NCI-H345 (cell line): ENCODE measurements at places on chromosomes 11 and 22.

DNA sequence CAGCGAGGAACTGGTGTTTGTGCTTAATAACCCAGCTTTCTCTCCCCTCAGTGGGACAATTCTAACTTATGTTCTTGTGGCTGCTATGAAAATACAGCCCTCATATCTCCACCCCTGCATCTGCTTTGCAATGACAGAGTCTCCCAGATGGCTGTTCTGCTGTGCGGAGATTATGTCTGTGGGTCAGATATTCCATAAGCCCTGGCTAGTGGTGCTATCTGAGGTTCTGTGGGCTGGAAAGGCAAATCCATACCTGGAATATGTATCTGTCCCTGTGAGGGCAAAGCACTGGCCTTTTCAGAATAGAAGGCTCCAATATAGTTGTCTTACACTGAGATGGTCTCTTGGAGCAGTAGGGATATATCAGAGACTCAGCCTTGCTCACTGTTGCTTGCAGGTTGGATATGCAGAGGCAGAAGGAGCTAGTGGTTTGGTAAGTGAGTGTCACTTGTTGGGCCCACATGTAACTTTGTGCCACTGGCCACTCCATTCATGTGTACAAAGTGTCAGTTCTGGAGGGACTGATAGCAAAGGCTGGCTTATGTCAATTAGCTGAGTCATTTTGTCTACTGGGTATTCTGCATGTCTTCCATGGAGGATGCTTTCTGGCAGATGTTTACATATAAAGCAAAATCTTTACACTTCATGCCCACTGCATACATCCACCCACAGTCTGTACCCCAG, 246.6 kb downstream of the FAM76B start:
- no peak for DNase-seq

DNA sequence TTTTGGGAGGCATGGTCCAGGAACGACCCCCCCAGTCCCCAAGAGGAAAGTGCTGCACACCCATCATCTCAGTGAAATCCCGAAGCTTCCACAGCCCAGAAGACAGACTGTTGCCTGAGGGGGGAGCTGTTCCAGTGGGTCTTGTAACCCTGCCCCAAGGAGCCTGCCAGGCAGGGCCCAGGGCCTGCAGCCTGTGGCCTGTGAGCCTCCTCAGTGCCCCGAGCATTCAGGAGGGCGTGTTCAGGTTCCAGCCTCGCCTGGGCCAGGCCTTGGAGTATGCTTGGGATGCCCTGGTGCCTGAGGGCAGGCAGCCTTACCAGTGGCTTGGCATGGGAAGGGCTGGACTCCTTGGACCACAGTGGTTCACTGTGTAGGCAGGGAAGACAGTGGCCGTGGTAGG, 18.0 kb upstream of the CABP2 start:
- DNase-seq: no peak

DNA sequence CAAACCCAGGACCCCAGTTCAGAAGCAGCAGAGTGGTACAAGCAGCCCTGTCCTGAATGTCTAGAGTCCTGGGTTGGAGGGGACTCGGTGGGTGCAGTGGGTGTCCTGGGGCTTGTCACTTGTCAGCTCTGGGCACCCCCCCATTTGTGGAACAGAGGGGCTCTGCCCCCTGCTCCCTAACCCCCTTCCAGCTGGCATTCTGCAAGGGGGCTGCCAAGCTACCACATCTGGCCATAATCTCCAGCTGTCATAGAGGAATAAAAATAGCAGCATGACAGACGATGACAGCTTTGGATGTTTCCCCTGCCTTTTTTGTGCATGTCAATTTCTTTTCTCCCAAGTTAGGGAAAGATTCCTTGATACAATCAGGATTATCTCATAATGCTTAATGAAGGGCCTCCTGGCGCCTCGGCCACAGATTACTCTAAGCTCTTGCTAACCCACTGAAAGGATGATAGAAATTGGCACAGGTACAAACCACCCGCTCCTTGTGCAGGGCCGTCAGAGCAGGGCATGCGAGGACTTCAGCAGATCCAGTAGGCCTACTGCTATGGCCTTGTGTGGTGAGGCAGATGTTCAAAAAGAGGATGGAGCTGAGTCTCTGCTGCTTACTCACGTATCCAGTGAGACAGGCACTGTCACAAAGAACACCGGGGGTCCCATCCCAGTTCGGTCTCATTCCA, 83.0 kb downstream of the ISX start:
- no peak for DNase-seq

DNA sequence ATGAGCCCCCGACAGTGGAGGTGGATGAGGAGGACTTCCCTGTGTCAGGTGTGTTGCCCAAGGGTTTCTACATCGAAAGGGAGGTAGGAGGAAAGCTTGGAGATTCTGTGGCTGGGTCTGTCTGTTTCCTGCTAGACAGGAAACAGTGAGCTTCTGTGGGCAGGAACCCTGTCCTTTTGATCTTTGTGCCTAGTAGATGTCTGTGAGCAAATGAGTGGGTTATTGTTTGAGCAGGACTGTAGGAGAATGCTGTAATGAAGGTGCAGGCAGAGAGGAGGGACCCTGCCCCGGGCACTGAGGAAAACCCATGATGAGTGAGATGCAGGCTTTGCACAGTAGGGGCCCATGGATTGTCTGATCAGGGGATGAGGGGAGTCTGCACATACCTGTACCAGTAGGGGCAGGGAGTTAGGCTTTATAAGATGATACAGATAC, 14.0 kb downstream of the USP35 start:
- no peak for DNase-seq

GRCh38 chr22:26182723-26183122, 13.5 kb downstream of the SEZ6L start:
- DNase-seq: no peak

GRCh38 chr11:102990145-102990544, 34.6 kb upstream of the MMP13 start:
- no peak for DNase-seq

- DNase-seq: no peak
Measured at GRCh38 chr11:33881651-33882503, 10.0 kb downstream of the LMO2 start.

GRCh38 chr22:24144056-24144777, 37.1 kb upstream of the SUSD2 start:
- no peak for DNase-seq

DNA sequence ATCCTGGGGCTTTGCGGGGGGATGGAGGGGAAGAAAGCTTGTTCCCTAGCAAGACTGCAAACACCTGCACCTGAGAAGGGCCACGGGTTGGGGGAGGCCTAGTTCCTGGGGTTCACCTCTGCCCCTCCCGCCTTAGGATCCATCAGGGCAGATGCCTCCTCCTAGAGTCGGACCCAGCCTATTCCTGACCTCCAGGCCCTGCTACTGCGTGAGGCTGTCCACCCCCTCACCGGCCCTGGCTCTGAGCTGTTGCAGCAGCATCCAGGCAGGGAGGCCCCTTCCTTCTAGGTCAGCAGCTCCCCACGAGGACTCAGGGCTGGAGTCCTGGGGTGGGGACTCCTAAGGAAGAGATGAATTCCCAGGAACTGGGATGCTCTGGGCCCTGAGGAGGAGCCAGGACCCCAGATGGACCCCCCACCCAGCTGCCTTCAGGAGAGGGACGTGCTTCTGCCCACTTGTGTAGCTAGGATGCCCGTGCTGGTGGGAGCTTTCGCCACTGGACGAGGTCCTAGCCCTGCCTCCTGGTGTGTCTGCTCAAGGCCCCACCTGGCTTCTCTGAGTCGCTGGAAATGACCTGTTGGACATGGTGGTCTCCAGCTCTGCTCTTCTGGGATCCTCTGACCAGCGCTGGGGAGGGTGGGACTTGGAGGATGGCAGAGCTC, 10.3 kb downstream of the MRGPRF start:
- no peak for DNase-seq

GRCh38 chr11:100739666-100740065, 52.6 kb downstream of the ARHGAP42 start:
- DNase-seq: no peak

GRCh38 chr11:119432484-119433357, 9.7 kb upstream of the THY1 start:
- DNase-seq: no peak

DNA sequence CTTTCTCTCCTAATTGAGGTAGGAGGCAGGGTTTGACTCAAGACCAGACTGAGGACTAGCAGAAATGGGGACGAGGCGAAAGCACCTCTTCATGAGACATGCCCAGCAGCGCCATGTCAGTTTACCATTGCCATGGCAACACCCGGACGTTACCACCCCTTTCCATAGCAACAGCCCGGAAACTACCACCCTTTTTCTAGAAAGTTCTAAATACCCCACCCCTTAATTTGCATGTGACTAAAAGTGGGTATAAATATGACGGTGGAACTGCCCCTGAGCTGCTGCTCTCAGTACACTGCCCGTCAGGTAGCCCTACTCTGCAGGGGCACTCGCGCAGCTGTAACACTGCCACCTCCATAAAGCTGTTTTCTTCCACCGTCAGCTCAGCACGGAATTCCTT, 5.9 kb upstream of the RAC2 start:
- DNase-seq: no peak

- DNase-seq: no peak
Measured at GRCh38 chr22:40512426-40513136, 123.9 kb downstream of the MRTFA start.

DNA sequence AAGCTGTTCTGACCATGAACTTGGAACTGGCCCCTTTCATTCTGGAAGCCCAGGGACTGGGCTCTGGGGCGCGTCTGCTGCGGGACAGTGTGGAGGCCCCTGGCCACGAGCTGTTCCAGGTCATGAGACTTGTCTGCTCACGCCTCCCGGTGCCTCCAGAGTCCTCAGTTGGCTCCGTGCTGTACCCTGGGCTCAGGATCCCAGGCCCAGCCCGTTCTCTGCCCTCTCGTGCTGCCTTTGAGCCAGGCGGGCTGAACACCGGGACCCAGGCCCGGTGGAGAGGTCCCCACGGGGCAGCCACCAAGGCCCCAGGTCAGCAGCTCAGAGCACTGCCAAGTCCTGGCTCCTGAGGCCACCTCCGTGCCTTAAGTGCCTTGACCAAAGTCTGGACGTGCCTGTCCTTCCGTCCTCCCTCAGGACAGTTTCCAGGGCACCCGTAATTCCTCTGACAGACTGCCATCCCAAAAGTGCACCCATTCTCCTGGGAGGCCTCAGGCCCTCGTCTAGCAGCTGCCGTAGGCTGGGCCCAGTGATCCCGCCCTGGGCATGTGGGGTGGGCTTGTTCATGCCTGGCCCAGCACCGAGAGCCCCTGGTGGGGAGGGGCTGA, 36.3 kb upstream of the PPARA start:
- DNase-seq: no peak
